ENCODE measurements at places on chromosomes 2 and 18. TPM values are rescaled to one million over a fixed set of nuclear protein-coding genes. Genes with fewer than 3 reads are reported as not detected.

DNA sequence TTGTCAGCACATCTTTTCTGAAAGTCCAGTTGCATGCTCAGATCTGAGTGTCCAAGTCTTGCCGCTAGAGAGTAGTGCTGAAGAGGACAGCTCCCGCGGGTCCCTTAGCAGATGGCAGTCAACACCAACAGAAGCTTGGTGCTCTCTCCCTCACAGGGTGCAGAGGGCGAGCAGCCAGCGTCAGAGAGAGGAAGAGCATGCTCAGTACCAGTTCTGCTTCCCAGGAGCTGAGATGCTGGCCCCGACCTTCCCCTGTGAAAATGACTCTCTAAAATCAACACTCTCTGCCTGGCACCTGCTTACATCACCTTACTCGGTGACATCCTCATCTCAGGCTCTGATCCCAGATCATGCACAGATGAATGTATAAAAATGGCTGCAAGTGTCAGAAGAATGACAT, 86.0 kb upstream of the TWIST2 start:
- no peak for DNase-seq

GRCh38 chr2:154603682-154604081, 94.8 kb upstream of the KCNJ3 start:
- DNase-seq, result no peak

- no peak for DNase-seq
Observed at GRCh38 chr2:34912084-34912483, 1313.0 kb upstream of the FAM98A start.

GRCh38 chr2:215915441-215915840, 97.9 kb downstream of the MREG start:
- no peak for DNase-seq

- no peak for DNase-seq
Observed at GRCh38 chr2:214716811-214717560, 92.5 kb downstream of the BARD1 start.

DNA sequence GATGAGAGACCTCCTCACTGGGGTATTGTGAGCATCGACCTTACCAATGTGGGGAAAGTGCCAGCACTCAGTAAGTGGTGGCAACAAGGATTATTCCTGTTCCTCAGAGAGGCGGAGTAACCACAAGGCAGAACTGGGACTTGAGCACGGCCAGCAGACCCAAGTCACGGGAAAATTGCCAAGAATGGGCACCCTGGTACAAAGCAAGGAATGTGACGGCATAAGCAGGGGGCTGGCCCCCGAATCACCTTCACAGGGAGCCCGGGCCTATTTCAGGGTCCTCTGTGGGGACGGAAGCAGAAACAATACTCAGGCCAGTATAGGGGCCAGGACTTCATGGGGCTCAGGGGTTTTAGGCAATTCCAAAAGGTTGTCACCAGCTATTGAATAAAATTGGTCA, 25.4 kb downstream of the CENPA start:
- DNase-seq, result no peak

The IL18R1 gene
- 0.08 TPM for total RNA-seq

The POMC gene
- not detected for total RNA-seq

The AP1S3 gene
- 66.3 TPM for total RNA-seq

The TXNDC2 gene
- total RNA-seq, result 0.90 TPM

Data from Panc1 (cell line).